ENCODE measurements at places on chromosomes 4 and X.

- no peak for DNase-seq
Measured at GRCh38 chrX:9614016-9614415, 149.2 kb downstream of the TBL1X start.

- DNase-seq: no peak
Measured at GRCh38 chrX:153672531-153673427, 834 bp downstream of the PNCK start.

DNA sequence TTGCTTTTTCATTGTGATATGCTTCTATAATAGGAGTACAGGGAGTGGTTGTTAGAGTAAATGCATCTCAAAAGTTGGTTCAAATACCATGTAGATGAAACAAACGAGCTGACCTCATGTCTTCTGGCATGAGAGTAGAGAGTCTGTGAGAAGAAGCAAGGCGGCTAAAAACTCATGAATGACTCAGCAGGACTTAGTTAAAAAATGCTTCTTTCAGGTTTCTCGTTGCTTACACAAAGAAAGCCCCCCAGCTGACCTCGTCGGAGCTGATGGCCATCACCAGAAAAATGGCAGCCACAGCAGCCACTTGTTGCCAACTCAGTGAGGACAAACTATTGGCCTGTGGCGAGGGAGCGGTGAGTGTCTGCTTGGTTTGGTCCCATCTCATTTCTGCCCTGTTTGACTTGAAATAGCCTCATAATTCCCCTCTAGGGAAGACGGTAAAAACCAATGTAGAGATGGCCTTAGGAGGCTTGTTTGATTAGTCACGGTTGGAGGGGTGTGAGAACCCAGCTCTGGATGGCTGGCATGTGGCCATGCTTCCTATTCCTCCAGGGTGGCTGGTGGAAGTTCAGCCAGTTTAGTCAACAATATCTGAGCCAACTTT, 14.5 kb downstream of the AFP start:
- DNase-seq: no peak

DNA sequence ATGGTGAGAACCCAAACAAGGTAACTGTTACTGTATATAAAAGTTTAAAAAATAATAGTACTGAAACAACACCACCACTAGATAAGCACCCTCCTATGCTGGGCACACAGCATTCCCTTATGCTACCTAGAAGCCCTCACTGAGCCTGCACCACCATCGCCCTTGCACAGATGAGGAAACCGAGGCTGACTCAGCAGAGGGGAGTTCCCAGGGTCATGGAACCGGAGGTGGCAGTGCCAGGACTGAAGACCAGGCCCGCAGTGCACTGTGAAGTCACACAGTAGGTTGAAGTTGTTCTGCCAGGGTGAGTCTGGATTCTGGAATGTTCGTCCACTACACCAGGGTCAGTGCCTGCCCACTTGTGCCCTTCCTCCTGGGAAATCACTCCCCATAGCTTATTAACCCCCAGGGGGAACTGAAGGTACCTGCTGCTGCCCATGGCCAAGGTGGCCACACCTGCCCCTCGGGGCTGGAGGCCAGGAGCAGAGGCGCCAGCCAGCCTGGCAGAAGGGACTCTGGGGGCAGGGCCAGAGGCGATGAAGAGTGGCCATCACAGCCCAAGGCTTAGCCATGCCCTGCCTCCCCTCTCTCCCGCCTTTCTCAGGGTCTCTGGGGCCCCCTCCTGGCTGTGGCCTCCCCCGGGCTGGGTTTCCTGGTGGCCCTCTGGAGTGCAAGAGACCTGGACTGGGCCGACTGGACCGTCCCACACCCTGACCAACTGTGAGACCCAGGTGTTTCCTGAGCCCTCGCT, 15.1 kb upstream of the ABLIM2 start:
- DNase-seq: no peak

- DNase-seq: no peak
Measured at GRCh38 chrX:18647621-18648020, 24.3 kb downstream of the RS1 start.

- DNase-seq: no peak
Measured at GRCh38 chr4:17866810-17867209, 56.0 kb downstream of the NCAPG start.

DNA sequence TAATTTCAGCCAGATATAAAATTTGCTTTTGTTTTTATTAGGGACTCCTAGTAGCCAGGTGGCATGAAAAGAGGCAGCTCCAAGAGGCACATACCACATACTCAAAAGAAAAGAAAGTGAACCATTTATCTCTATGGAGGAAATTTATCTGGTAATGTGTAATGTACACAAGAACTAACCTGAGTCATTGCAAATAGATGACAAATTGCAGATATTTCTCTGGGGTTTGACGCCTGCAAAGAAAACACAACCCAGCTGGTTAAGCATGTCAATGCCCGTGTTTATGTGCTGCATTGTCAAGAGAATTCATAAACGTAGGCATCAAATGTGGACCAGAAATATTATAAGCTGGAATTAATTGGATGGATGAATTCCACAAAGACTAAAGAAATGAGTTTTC, 46.9 kb upstream of the PHKA2 start:
- no peak for DNase-seq

DNA sequence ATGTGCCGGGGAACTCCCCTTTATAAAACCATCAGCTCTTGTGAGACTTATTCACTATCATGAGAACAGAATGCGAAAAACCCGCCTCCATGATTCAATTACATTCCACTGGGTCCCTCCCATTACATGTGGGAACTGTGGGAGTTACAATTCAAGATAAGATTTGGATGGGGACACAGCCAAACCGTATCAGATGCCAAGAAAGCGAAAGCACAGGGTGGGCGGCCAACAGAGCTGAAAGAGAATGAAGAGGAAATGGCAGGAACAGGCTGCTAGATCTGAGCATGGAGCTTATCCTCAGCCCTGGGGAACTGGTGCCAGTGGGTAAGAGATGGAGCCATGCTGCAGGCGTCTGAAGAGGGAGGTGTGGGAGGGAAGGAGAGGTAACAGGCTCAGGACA, 117.7 kb upstream of the PNPLA4 start:
- no peak for DNase-seq

- no peak for DNase-seq
Measured at GRCh38 chrX:47843363-47843762, 6.7 kb downstream of the ZNF81 start.

GRCh38 chr4:41646862-41647261, 101.7 kb downstream of the PHOX2B start:
- no peak for DNase-seq

DNA sequence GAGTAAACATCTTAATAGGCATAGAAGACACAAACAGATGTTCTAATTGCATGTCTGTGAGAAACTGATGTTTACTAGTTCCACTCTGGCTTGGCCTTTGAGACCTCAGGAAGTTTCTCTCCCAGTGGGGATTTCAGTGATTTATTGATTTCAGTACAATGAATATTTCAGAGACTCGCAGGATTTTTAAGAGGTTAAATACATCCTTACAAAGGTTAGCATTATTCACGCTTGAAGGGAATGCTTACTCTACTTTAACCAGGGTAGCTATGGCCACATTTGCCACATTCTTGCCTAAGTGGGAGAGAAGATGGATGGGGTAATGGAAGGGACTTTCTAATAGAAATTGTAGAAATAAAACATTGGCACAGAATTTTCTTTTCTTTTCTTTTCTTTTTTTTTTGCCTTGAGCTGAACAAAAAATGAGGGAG, 480.1 kb downstream of the SPRY1 start:
- no peak for DNase-seq

DNA sequence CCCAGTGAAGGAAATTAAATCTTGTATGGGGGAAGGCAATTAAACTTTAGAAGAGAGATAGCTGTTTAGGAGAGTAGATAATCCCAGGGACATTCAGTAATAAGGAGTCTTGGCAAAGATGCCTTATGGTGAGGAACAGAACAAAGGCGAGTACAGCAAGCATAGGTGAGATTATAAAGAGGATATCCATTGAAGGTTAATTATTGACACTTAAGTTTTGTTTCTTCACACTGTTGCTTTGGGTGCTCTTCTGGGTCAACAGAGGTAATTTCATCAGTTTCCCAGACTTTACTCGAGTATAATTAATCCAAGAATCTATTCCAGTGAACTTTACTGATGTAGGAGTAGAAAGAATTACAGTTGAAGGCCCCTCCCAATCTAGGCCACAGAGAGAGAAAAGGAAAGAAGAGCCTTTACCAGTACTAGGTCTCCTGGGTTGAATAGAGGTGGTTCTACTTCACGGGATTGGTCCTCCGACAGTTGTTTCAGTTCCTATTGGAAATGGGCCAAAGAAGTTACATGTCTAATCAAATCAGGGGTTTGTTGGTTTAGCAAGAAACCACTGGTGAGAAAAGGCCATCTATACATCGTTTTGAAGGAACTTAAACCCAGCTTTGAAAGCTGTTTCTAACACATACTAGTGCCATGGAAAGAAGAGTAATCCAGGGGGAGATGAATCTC, 27.2 kb downstream of the EPGN start:
- DNase-seq: no peak

- peak; percentile 20 for DNase-seq
Measured at GRCh38 chr4:173538148-173538908, 8.3 kb upstream of the HAND2 start.

DNA sequence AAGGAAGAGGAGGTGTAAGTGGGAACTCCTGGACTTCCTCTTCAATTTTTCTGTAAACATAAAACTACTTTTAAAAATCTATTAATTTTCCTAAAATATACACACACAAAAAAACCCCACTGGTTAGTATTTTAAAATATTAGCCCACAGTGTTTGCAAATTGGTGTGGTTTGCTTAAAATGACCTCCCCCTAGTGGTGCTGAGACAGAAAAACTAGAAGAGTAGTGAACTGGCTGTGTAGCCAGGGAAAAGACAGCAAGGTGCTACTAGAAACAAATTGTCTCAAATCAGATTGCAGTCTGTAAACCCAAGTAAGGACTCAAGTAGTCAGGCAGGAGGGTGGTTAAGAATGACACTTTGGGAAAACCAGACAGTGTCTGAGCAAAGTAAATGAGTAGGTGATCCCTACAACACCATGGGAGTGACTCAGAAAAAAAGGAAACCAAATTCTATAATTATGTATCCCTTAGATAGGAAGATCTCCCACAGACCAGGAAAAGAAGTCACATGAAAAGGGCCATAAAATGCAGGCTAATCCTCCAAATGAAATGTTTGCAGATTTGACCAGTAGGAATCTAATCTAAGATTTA, 26.0 kb downstream of the AMTN start:
- no peak for DNase-seq

DNA sequence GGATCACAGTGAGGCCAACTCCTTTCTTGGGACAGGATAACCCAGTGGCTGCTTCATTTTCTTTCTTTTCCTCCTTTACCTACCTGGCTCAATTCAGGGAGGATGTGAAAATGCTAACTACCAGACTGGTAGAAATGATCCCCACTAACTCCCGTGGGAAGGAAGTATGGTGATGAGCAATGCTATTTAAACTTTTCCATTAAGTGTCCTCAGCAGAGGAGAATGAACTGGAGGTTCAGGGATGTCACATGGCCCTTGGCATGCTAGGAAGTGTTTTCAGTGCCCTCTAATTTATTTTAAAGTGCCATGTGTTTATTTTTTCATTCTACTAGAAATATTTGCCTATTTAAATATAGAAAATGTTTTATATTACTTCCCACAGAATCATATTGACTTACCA, 363.9 kb downstream of the PPP3CA start:
- DNase-seq: no peak

- no peak for DNase-seq
Measured at GRCh38 chr4:183909187-183909586, 4.1 kb downstream of the STOX2 start.

DNA sequence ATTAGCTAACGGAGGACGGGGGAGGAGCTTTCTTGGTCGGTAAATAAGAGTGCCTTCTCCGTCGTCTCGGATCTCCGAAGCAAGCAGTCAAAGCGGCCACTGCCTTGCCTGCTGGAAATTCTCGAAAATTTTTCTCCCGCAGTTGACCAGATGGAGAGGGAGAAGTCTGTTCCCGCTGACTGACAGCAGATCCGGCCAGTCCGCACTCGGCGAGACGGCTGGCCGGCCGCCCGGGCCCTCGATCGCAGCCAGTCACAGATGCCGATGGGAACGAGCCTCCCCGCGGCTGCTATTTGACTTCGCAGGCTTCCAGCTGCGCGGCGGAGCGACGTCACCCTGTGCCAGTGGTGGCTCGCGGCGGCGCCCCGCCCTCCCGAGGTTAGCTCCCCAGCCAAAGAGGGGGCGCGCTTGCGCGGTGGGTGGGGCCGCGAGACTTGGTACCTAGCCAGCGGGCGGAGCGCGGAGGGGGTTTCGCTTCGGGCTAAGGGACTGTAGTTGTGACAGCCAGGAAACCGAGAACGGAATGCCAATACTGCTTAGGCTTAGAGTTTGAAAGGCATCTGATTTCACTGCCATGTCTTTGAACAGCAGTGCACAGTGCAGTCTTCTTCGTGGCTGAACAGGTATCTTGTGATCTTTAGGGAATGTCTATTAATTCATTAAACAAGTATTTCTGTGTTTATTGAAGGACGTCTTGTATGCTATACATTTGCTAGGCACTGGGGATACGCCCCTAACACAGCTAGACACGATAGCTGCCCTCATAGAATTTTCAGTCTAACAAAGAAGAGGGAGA, at the start of gene PPM1K:
PPM1K (minus strand) TSS at position 123 of the 796 bp plus-strand sequence. CDS start 5,978 bp downstream, outside the sequence.
- peak; percentile 98 for DNase-seq

GRCh38 chrX:30304866-30305265, 4.3 kb downstream of the NR0B1 start:
- no peak for DNase-seq

DNA sequence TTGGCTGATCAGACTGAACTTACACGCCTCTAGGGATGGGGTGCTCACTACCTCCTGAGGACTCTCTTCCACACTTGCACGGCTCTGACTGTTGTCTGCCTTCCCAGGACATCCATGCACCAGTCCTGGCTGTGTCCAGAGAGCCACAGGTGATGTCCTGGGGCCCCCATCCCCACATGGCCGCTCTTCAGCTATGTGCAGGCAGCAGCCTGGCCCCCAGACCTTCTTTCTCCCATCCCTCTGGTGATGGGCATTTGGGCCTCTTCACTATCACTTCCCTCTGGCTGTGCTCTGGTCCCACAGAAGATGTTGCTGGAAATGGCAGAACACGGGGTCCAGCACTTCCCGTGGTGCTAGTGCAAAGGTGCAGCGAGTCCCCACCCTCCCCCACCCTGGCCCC, 40.9 kb upstream of the HMX1 start:
- no peak for DNase-seq

GRCh38 chr4:150782921-150783320, 201.0 kb downstream of the MAB21L2 start:
- no peak for DNase-seq

- DNase-seq: no peak
Measured at GRCh38 chr4:148341980-148342800, 100.0 kb downstream of the NR3C2 start.

DNA sequence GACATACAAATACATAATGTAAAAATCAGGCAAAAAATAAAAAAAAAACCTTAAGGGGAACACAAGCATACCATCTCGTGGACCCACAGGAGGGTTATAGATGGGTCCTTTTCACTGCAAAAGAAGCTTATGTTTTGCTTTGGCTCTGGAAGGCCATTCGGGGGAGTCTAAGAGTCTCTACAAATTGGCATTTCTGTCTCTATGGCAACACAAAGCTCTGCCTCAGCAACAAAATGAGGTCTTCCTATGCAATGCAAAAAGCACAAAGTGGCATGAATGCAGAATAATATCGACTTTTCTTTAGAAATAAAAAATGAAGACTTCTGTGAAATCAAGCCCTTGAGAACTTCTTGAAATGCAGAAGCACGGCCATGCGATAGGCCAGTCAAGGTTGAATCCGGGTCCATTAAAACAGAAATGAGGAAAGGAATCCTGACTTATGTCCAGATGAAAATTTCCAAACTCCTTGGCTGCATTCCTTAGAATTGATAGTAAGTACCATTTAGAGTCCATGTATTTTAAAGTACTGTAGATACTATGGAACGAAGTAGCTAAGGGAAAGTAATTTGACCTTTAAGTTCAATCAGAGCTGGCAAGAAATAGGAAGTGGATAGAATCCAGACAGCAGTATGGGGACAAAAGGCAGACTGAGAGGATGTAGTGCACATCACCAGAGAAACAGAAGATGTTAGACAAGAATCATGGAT, 63.7 kb upstream of the PDLIM3 start:
- no peak for DNase-seq

Data from stimulated activated naive CD4-positive, alpha-beta T cell (primary cell).